GOT3 (cell line): ENCODE measurements at places on chromosomes 13 and 19.

- no peak for DNase-seq
These were observed 22.1 kb downstream of the TMTC4 start for GRCh38 chr13:100652510-100652909.

DNA sequence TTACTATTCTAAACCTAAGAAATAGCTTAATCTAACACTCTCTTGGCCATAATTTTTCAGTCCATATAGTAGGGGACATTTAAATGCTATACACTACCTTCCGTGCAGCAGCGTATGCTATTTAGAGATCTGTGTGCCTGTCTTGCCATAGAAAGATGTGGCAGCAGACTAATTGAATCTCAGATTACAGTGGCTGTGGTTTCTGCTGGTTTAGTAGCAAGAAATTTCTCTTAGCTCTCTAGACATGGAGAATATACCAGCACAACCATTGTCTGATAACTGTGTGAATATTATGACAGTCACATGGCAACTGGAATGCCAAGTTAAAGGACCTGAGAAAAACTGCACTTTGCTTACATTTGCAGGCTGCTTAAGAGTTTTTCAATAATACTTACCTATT is 672.4 kb upstream of the MIR17HG start:
- no peak for DNase-seq

GRCh38 chr13:38398711-38399493 is 49.3 kb downstream of the UFM1 start:
- DNase-seq = no peak

GRCh38 chr13:110746438-110746837 is 32.9 kb downstream of the ING1 start:
- DNase-seq = no peak

DNA sequence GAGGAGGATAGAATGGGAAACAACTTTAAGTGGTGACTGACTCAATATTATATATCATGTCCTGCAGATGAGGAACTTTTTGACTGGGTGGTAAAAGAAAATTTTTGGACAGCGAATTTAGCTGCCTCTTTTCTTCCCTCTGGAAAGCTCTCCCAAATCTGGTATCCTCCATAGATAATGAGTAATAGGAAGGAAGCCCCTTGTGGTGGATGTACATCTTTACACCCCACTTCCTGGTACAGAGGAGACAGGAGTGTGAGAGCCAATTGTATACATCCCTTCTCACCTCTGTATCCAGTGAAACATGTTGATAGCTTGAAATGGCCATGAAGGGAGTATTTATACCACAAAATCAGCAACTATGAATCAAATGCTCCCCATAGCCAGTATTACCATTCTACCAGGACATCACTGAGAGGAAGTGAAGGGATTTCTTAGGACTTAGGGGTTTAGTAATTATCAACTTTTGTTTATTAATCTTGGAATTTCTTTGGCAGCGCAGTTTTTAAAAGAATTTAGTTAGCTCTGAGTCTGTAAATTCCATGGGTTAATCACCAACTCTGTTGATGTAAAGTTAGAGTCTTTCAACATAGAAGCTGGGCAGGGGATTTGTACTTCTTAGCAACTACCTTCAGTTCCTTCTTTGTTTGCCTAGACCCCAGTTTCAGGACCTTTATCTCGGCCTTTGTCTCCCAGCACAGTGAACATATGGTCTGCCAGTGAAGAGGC is 17.0 kb upstream of the TDRD3 start:
- no peak for DNase-seq

DNA sequence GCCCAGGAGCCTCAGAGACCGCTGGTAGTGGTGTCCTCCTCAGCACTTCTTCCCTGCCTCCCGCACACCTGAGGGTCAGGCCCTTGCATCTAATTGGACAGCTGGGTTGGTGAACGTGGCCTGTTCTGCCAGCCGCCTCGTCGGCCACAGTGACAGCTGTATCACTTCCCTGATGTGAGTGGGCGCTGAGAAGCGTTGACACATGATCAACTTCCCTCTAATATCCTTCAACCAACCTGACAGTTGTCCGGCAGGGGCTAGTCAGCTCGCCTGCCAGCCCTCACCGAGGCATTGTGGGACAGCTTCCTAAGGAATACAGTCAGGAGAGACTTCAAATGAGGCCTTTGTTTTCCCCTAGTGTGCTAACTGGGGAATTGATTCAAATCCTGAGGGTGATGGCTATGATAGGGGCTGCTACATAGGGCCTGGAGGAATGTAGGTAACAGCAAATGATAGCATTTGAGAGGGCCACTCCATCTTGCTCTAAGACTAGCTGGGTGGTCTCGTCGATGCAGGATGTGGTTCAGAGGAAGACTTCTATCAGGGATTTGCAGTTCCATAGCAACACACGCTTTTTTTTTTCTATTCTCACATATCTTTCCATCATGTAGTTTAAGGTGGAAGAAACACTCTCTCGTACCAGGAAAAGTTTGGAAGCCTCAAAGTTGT is 230.8 kb downstream of the TSHZ3 start:
- DNase-seq = no peak

- DNase-seq = no peak
These were observed 18.4 kb downstream of the LRCH1 start for GRCh38 chr13:46571189-46571908.

GRCh38 chr19:18110609-18111232 is 13.1 kb downstream of the MAST3 start:
- no peak for DNase-seq

DNA sequence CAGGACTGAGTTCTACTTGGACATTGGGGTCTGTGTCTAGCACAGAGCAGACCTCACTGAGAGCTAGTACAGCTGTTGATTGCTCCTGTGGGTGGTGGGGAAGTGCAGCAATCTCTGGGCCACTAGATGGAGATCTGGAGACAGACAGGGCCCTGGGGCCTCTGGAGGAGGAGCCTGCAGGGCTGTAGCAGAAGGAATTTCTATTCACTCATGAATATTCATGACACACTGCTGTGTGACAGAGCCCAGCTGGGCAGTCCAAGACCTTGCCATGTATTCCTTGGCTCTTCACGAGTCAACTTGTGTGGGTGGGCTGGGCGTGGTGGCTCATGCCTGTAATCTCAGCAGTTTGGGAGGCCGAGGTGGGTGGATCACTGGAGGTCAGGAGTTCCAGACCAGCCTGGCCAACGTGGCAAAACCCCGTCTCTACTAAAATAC is 37.5 kb downstream of the SUGP2 start:
- no peak for DNase-seq

- no peak for DNase-seq
These were observed 1.2 kb upstream of the HIF3A start for GRCh38 chr19:46295401-46296201.

DNA sequence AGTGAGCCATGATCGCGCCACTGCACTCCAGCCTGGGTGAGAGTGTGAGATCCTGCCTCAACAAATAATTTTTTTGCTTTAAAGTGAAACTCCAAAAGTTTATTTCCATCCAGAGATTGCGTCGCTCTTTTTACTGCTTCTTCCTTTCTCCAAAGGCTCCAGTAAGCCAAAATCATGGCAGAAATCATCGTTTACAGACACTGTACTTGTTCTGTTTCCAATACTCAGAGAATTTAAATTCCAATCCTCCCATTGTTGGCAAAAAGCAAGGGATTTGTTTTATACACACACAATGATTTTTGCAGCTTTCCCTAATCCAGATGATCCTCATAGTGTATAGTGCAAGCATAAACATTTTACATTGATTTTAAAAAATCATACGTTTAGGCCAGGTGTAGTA is 15.3 kb downstream of the FBXO27 start:
- DNase-seq = no peak

GRCh38 chr13:46387064-46387851 is at the start of gene RUBCNL:
Gene RUBCNL, minus strand, starts transcription at chr13:46387252. Its CDS starts 14,777 bp downstream, at chr13:46372475.
- no peak for DNase-seq

GRCh38 chr19:10230173-10230860 is 814 bp downstream of the S1PR2 start:
- no peak for DNase-seq

DNA sequence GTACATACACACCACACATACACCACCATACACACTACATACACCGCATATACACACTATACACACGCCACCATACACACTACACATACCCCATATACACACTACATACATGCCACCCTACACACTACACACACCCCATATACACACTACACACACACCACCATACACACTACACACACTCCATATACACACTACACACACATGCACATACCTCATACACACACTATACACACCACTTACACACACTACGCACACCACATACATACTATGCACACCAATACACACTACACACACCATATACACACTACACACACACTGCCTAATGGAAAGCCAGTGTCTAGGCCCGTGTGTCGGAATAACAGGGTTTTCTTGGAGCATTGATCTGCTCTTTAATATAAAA is 27.5 kb downstream of the CRYL1 start:
- no peak for DNase-seq

DNA sequence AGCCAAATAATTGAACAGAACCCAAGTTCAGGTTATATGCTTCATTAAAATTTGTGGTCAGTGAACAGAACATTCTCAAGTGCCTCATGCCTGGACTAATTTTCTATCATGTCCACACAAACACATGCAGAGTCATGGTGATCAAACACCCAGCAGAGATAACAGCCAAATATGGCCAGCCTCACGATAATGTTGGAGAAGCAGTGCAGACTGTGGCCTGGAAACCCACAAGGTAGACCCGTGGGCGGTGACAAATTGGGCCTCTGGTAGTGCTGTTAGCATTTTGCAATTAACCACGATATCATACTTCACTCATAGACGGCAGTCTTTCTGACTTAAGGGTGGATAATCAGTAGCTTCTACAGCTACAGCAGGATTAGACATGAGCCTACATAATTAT is 35.0 kb upstream of the VWA8 start:
- no peak for DNase-seq

GRCh38 chr13:60494296-60494695 is 97.3 kb downstream of the TDRD3 start:
- no peak for DNase-seq

- no peak for DNase-seq
These were observed 30.9 kb downstream of the FAM216B start for GRCh38 chr13:42812316-42812715.
